ENCODE measurements at places on chromosomes 16 and 17.

DNA sequence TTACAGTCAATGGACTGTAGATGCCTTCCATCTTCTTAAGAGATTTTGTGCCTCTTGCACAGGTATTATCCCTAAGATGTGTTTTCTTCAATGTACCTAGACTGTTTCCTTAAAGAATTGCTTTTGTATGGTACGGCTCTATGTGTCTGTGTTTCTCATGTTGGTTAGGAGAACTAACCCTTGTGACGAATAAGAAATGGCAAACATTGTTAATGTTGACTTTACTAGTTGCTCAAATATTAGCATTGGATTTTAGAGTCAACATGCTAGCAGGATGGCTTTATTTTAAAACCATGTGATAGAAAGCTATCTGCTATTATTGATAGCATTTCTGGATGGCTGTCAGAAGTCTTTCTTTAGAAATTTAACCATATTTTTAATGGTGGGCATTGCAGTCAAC lies 34.5 kb downstream of the WWOX start:
- no peak for DNase-seq

GRCh38 chr17:79842136-79842655 lies 3.0 kb upstream of the CBX4 start:
- DNase-seq: no peak

GRCh38 chr17:4476511-4477070 lies 22.1 kb upstream of the SPNS2 start:
- no peak for DNase-seq

GRCh38 chr16:22614271-22614947 lies 103.7 kb downstream of the NPIPB5 start:
- peak; percentile 30 for DNase-seq

GRCh38 chr16:11640987-11641817 lies 27.1 kb upstream of the SNN start:
- peak; percentile 81 for DNase-seq

GRCh38 chr16:8727131-8727806 lies 52.9 kb downstream of the ABAT start:
- no peak for DNase-seq

DNA sequence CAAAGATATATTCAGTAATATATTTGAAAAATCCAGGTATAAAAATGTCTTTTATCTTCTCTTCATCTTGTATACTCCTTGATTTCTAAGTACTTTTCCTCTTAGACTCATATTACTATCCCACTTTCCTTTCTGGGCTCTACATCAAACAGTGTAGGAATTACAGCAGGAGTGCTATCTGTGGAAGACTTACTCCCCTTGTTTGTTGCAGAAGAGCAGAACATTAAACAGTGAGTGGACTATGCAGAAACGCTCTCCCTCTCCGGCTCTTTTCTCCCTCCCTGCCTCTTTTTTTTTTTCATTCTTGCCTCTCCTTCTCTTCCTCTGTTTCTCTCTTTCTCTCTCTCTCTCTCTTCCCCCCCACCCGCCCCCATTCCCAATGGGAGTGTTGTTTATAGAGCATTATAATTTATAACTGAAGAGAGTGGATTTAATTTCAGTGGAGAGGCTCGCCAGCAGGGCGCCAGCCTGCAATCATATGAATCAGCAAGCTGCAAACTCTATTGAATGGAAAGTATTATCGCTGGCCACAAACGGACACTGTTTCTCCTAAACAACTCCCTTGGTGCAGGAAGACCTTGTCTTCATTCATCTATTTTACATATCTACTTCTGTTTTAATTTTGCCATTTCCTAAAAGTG lies 242.3 kb upstream of the TBX2 start:
- DNase-seq: no peak

GRCh38 chr17:42989726-42990652 lies 8.2 kb upstream of the RPL27 start:
- DNase-seq: no peak

GRCh38 chr16:51757505-51757904 lies 606.4 kb upstream of the SALL1 start:
- DNase-seq: no peak

DNA sequence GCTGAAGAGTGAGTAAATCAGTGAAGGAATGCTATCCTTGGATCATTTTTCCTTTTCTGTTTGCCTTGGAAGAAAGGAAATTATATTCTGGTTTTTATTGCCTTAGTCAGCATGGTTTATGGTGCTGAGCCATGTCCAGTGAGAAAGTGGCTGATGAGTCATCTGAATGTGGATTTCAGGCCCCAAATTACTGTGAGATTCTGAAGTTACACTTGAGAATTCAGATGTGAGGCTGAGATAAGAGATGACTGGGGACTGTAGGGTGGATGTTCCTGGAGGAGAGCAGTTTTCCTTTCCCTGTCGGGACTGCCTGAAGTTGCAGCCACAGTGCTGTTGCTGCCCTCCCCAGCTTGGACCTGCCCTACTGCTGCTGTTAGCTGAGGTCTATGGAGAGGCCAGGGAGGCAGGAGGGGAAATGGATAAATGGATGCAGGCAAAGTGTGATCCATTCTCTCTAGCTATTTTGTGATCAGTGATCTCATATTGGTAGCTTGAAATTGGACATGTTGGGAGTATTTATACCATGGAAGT lies 4.2 kb upstream of the MAP3K14 start:
- DNase-seq: peak; percentile 93

- DNase-seq: no peak
Measured at GRCh38 chr17:65657251-65657828, 95.9 kb upstream of the AXIN2 start.

DNA sequence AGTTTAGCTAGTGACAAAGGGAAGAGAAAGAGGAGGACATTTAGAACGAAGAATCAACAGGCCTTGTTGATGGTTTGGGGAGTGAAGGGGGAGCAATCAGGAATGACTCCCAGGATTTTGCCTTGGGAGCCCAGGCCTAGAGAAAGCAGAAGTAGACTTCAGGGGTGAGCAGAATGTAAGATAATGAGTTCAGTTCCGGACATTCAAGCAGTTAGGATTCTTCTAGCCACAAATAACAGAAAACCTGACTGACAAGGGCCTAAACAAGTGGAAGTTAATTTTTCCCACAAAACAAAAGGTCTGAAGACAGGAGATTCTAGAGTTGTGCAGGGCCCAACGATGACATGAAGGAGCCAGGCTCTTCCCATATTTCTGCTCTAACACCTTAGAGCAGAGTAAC lies 45.9 kb downstream of the SKAP1 start:
- DNase-seq: no peak

DNA sequence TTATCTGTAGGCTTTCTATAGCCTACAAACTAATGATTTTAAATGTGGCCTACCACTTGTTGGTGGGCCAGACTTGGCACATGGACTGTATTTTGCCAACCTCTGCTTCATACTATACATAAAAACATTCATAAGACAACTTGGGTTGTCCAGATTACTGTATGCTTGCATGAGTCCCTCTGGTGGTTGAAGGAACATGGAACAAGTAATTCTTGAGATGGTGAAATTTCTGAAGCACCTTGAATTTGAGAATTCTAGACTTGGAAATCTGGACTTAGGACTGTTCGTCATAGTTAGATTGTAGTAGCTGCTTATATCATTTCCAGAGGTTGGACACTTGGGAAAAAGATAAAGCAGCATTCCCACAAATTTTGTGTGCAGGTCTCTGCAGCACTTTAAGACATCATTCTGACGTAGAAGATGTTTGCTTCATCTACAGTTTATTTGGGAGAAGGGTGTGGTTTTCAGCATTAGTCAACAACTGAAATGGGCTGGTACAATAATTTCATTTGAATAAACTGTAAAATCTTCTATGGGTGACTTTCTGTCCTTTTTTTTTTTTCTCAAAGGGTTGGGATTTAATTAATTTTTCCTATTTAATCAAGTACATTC lies 31.2 kb downstream of the NFATC3 start:
- DNase-seq: no peak

GRCh38 chr16:22347100-22347820 lies 27.2 kb downstream of the CDR2 start:
- DNase-seq: no peak

GRCh38 chr17:12256380-12256995 lies 235.8 kb downstream of the MAP2K4 start:
- DNase-seq: peak; percentile 27

DNA sequence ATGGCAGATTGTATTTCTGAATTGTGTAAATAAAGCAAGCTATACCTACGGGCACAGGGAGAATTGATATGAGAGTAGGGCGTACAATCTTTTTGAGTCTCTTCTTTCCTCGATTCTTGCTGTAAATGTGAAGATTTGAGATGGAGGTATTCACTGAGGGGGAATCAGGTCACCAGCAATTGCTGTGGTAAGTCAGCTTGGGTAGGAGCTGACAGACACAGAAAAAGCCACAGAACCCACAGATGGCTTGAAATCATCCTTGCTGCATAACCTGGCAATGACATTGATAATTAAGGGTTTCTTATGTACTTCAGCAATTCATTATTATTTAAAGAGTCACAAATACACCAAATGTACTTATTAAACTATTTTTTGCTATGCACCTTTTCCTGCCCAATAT lies 164.2 kb downstream of the CNTNAP4 start:
- no peak for DNase-seq

DNA sequence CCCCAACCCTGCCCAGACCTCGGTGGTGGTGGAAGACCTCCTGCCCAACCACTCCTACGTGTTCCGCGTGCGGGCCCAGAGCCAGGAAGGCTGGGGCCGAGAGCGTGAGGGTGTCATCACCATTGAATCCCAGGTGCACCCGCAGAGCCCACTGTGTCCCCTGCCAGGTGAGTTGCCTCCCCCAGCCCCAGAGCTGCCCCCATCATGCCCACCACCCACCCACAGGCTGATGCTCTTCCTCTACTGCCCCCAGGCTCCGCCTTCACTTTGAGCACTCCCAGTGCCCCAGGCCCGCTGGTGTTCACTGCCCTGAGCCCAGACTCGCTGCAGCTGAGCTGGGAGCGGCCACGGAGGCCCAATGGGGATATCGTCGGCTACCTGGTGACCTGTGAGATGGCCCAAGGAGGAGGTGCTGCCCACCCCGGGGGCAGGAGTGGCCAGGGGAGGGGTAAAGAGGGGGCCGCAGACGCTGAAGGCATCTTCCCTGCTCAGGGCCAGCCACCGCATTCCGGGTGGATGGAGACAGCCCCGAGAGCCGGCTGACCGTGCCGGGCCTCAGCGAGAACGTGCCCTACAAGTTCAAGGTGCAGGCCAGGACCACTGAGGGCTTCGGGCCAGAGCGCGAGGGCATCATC lies 8.4 kb downstream of the GALK1 start:
- no peak for DNase-seq

- DNase-seq: no peak
Measured at GRCh38 chr17:27299384-27300049, 5.6 kb downstream of the WSB1 start.

DNA sequence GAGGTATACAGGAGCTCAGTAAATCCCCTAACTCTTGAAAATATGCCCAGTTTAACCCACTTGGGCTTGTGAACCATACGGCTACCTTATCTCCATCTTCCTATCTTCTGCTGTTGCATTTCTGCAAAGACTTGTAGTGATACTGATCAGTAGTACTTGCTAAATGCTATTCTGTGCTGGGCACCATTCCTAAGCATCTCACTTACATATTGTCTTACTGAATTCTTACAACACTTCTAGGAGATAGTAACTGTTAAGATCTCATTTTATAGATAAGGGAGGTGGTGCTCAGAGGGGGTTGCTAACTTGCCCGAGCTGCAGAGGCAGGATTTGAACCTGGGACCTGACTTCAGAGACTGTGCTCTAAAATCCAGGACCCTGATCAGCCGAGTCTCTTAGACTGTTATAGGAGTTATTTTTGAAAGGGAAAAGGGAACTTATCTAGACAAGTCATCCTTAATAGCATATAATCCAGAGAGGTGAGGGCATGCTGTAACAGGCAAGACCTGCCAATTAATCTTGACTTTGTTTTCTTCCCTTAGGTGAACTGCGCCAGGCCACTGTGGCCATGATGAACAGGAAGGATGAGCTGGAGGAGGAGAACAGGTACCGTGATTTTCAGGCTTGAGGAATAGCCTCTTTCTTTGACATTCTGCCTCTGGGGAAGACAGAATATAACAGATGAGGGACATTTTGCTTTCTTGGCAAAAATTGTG lies 149.7 kb downstream of the SNX29 start:
- no peak for DNase-seq

GRCh38 chr17:82973456-82974135 lies 105.8 kb upstream of the METRNL start:
- DNase-seq: no peak

DNA sequence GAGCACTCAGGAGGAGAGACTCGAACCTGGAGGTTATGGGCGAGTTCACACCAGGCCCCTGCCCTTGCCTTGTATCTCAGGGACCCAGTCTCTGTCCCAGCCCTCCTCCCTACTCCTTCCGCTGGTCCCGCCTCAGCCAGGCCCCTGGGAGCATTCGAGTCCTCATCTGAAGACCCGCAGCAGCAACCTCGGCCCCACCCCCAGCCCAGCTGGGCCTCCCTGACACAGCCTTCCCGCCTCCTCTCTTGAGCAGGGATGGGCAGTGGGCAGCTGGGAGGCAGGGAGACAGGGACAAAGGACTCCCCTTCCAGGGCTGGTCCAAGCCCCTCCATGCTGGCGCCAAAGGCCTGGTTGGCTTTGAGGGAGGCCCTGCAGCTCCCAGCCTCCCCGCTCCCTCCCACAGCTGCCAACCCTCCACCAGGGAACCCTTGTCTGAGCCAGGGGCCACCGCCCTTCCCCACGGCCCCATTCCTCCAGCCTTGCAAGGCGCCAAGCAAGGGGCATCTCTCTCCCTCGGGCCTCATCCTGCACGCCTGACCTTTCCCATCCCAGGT lies 15.4 kb upstream of the ZC3H18 start:
- no peak for DNase-seq

Data from Caki2 (cell line).